ENCODE measurements at places on chromosomes 2 and 18.

DNA sequence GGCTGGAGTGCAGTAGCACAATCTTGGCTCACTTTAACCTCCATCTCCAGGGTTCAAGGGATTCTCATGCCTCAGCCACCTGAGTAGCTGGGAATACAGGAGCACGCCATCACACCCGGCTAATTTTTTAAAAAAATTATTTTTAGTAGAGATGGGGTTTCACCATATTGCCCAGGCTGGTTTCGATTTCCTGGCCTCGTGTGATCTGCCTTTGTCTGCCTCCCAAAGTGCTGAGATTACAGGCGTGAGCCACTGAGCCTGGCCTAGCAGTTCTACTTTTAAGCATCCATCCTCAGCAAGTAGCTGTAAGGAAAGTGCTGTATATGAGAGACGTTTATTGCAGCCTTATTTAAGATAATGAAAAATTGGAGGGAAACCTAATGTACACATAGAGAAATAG is 79.7 kb downstream of the ZDBF2 start:
- no peak for DNase-seq

DNA sequence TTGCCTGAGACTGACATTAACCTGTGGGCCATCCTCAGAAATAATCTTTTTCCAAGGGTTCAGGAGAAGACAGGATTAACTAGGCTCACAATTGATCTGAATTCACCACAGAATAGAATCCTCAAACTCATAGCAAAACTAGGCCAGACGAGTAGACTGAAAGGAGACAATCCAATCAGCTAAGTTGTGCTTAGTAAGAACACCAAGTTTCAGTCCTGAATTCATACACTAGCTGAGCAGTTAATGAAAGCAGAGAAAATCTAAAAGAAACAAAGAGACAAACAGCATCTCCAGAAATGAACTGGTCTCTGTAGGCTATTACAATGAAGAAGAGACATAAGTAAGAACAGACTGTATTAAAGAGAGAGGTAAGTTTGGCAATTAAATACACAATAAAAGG is 89.5 kb downstream of the GORASP2 start:
- DNase-seq = no peak

DNA sequence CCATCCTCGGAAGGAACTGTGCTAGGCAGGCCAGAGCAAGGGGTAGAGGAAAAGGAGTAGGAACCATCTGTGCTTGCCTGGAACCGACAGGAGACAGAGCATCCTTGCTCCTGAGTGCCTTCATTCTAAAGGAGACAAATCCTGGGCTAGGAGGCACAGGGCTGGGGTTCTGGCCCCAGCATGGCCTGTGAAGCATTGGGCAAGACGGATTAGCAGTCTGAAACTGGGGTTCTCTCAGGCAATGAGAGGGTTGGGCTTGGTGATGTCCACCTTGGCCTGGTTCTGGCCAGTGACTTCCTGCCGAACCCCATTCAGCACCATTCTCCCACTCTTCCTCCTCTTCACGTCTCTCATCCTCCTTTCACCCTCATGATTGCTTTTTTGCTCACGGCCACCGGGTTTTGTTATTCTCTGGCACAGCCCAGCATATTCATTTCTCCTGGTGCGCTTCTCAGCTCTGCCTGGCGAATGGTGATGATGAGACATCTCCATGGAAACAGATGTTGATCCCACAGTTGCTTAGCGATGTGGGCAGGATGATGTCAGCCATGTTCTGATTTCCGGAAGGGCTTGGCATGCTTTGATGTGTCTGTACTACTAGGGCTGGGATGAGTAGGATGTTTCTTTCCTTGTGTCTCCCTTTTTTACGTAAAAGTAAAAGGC is 127.7 kb downstream of the CAPN13 start:
- no peak for DNase-seq

DNA sequence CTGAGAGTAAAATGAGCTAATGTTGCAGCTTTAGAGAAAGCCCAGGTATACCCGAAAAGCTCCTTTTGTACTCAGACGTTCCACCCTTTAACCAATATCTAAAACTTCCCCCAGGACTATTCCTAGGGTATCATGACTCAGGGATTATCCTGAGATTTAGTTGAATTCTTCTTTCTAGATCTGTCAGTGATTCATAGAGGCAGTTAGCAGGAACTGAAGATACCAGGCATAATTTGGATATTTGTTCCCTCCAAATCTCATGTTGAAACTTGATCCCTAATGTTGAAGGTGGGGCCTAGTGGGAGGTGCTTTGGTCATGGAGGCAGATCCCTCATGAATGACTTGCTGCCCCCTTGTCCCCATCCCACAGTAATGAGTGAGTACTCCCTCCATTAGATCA is 161.2 kb upstream of the LRP1B start:
- DNase-seq = no peak

DNA sequence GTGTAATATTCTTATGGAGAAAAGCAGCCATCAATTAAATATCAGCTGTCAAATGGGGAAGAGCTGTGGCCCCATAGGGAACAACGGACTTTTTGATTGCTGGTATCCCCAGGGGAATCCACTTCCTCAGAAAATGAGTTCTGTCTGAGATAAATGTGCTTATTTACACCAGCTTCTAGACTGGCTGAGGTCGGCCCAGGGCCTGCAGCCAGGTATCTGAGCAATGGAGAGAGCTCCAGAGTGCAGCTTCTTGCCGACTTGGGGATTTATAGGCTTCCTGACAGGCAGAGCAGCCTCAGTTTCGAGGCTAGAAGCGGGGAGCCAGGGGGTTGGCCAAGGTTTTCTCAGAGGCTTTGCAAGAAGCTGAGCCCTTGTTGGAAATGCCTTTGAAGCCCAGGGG is 67.2 kb downstream of the MCFD2 start:
- DNase-seq = no peak

DNA sequence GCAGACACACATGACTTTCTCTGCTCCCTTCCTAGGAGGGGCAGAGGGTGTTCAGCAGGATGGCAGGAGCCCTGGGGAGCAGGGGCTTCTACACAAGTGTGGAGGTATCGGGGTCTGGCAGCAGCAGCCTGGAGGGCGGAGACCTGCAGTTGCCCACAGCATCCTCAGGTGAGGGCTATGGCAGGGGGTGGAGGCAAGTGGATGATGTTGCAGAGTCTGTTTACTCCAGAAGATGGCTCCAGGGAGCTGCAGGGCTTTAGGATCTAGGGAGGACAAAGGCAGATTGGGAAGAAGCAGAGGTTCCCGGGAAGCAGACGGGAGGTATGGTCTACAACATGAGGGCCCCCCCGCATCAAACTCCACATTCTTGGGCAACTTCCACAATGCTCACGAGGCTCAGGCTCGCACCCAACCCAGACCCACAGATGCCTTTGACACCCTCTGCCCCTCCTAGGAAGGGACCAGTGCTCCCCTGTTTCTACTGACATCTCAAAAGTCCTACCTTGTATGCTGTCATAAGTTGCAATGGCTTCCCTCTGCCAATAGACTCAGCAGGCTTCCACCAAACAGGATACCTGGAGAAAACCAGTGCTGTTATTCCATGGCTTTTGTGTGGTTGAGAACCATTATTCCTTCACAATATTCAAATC is 12.0 kb upstream of the ATP6V1C2 start:
- no peak for DNase-seq

- DNase-seq = no peak
These were observed 27.9 kb downstream of the REV1 start for GRCh38 chr2:99461828-99462483.

- no peak for DNase-seq
These were observed 22.1 kb downstream of the FIGN start for GRCh38 chr2:163713534-163714311.

- DNase-seq = no peak
These were observed 198.5 kb downstream of the FHOD3 start for GRCh38 chr18:36496022-36496421.

- no peak for DNase-seq
These were observed 116.6 kb upstream of the FAM136A start for GRCh38 chr2:70418514-70418913.

DNA sequence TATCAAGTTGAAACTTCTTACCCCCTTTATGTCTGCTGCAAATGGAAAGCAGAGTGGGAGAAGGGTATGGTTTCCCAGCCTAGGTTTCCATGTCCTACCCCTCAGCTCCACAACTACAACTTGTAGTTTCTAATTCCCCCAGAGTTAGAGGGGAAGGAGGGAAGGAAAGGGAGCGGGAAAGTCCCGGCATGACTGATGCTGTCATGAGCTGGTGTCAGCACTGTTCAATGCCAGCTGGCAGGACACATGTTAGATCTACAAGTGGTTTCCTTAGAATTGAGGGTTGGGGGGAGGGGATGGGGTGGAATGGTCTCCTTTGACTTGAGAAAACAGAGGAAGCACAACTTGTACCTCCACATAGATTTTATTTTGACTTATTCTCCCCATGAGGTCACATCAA is 194.0 kb downstream of the MBD2 start:
- no peak for DNase-seq

DNA sequence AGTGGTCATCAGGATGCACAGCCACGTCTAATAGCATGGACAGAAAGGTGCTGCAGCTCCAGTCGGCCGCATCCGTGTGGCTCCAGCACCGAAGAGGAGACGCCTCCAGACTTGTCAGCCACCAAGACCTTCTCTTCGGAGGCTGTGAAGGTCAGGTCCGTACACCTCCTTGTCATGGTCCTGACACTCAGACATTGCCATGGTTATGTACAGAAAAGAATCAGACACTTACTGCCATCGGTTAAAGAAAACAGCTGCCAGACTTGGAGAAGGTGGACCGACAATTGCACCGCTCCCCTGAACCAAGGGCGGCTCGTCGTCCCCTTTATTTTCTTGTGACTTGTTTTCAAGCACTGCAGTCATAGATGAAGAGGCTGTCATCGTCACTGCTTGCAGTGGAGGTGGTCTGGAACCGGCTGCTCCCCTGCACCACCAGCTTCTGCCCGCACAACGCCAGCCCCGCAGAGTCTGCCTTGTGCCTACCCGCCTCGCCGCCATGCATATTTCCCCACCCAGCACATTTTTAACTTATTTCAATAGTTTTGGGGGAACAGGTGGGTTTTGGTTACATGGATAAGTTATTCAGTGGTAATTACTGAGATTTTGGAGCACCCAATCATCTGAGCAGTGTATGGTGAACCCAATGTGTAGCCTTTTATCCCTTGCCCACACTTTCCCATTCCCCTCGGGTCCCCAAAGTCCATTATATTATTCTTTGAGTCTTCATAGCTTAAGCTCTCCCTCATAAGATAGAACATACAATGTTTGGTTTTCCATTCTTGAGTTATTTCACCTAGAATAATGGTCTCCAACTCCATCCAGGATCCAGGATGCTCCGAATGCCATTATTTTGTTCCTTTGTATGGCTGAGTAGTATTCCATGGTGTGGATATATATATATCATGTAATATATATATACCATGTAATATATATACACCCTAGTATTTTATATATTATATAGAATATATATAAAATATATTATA is 18.1 kb downstream of the FBXO48 start:
- no peak for DNase-seq

DNA sequence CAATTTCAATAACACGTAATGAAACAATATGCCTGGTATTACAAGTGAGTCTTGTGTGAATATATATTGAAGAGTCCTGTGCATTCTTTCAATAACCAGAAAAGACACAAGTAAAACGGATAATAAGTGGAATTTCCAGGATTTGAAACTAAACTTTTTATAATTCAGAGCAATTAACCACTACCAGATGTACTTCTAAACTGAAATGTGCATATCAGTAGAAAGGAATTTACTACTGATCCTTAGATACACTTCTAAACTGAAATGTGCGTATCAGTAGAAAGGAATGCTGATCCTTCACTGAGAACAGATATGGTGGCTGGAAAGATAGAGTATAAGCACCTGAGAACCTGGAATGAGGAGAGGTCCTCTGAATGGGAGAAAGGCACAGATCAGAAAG is 470.9 kb upstream of the SPHKAP start:
- no peak for DNase-seq

- no peak for DNase-seq
These were observed 111.6 kb downstream of the CLIP4 start for GRCh38 chr2:29226808-29227207.

- DNase-seq = no peak
These were observed 120.4 kb downstream of the TDRD15 start for GRCh38 chr2:21244161-21244560.

Measured in brain pericyte (primary cell).